ENCODE measurements at places on chromosomes 7 and 10.

- no peak for DNase-seq
These were observed 16.9 kb downstream of the GFRA1 start for GRCh38 chr10:116255886-116256751.

GRCh38 chr7:84722086-84722485, 464.8 kb downstream of the SEMA3D start:
- DNase-seq, result no peak

DNA sequence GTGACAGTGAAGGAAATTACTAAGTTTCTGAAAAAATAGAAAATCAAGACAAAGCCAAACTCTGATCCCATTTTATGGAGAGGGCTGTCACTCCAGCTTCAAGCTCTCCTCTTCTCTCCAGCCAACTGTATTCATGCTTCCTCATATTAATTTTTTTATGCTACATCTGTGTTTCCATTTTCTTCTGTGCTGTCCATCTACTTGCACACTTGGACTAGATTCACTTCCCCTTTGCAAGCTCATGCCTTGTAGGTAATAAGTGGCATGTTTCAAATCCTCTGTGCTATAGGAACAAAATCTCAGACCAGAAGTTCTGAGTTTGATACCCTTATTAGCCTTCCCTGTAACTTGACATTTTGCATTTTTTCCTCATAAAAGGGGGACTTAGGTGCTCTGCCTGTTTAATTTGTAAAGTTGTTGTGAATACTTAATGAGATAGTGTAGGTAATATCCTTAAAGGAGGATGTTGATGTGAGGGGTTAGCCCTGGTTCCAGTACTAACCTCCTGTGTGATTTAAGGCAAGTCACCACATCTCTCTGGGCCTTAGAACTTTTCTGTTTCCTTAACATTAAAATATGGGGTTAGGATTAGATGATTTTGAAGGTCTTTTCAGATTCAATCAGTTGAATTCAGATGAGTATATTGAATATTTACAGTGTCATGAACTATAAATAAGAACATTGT, 358.8 kb downstream of the BBS9 start:
- no peak for DNase-seq

GRCh38 chr10:79442171-79443040, 3.0 kb downstream of the ZCCHC24 start:
- no peak for DNase-seq

GRCh38 chr7:15489861-15490260, 72.0 kb downstream of the AGMO start:
- no peak for DNase-seq
